Stimulated activated CD8-positive, alpha-beta memory T cell treated with anti-CD3 and anti-CD28 coated beads, Interleukin-2, amount 100 ng/mL, for 1 hour (primary cell): ENCODE measurements at places on chromosomes 5 and 9.

GRCh38 chr5:154025951-154026350 lies 12.8 kb downstream of the FAM114A2 start:
- DNase-seq, result no peak

GRCh38 chr5:159208514-159209437 lies 577 bp downstream of the RNF145 start:
- DNase-seq, result no peak

DNA sequence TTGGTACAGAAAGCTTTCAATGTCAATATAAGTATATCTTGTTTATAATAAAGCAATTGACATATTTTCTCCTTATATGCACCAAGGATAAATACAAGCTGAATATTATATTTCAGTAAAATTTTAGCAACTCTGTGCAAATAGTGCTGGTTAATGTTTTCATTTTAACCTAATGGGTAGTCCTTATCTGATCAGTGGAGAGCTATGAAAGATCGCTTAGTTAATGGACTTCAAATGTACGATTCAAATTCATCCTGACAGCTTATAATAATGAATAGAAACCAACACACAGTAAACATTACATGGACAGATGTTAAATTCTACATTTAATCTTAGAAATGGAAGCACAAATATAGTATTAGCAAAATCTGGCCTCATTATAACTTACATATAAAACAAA lies 1495.2 kb upstream of the C9orf72 start:
- no peak for DNase-seq

DNA sequence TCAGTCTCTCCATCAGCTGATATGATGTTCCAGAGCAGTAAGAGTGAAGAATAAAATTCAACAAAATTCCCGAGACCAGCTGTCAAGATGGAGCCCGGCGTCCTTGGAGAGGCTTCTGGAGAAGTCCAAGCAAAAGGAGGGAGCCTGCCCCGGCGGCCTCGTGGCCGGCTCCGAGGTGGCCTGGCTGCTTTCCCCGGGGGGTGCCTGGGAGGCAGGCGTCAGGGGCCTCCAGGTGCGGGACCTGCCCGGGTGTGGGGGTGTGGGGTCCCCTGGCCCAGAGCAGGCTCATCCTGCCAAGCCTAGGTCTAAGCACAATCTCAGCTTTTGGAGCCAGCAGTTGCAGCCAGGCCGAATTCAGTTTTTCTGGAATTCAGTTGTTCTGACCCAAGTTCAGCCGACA lies 122.6 kb upstream of the IQGAP2 start:
- DNase-seq, result no peak

DNA sequence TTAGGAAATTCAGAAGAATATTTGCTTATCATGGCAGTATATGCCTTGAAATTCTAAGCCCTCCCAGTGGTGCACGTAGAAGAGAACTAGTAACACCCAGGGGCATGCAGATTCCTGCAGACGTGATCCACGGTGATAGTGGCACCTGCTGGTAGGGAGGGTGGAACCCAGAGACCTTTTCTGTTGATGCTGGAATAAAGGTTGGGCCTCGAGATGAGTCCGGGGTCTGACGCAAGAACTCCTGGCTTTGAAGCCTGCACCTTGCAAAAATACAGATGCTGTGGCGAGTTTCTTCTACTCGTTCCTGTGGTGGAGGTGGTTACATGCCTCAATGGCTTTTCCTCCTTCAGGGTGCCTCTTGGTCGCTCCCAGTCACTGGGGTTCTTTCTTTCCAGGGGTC lies 39.5 kb upstream of the PHF2 start:
- DNase-seq, result no peak

- DNase-seq, result no peak
Measured at GRCh38 chr9:136769710-136770191, 5.4 kb upstream of the LCN15 start.

DNA sequence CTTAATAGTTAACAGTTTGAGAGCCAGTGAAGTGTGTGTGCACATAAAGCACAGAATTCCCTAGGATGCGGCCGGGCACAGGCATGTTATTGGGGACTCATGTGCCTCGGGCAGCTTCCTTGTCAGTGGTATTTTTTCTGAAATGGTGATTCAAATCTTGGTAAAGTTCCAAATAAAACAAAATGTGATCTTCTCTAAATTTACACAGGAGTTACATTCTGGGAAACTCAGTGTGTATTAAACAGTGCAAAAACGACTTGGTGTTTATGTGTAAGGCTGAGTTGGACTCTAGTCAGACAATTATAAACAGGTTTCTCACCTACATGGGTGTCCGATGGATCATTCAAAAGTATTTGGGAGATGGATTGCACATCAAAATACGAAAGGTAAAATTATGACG lies 48.9 kb downstream of the BOD1 start:
- no peak for DNase-seq

DNA sequence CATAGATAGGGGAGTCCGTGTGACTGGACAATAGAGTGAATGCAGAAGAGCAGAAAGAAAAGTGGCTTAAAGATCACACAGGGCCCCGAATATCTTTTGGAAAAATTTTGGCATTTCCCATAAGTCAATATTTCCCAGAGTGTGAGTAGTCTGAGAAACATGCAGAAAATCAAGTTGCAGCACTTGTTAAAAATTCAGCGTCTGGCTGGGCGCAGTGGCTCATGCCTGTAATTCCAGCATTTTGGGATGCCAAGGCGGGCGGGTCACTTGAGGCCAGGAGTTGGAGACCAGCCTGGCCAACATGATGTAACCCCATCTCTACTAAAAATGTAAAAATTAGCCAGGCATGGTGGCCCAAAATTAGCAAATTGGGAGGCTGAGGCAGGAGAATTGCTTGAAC lies 227.0 kb downstream of the DRD1 start:
- DNase-seq, result no peak

DNA sequence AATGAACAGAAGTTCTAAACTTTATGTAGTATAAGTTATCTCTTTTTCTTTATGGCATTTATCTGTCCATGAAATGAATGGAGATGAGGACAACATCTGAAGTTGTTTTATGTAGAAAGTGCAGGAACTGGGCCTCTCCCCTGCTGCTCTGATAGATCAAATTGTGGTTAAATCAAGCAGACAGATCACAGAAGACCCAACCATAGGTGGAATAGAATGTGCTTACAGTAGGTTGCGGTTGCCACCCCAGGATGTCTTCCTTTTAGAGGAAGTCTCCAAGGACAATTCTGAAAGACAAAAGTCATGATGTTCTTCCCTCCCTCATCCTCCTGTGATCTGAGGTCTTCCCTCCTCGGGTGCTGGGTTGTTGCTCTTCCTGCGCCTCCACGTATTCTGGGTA lies 12.9 kb downstream of the RASGRF2 start:
- no peak for DNase-seq

DNA sequence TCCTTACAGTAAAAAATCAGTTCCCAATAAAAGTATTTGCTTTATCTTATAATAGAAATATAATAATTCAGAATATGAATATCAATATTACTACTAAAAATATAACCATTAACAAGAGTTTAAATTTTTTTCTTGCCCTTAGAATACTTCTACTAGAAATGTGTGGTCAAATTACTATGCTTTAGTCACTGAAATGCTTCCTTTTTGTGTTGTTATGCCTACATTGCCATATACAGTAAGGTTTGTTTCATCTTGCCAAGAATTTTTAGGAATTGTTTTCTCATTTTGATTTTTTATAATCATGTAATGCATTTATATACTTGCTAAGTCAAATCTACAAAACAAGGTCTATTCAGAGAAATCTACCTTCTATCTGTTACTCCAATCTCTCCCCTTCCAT lies 181.7 kb downstream of the CDK5RAP2 start:
- DNase-seq, result no peak

- DNase-seq, result no peak
Measured at GRCh38 chr9:93978551-93978950, 23.4 kb upstream of the BARX1 start.

DNA sequence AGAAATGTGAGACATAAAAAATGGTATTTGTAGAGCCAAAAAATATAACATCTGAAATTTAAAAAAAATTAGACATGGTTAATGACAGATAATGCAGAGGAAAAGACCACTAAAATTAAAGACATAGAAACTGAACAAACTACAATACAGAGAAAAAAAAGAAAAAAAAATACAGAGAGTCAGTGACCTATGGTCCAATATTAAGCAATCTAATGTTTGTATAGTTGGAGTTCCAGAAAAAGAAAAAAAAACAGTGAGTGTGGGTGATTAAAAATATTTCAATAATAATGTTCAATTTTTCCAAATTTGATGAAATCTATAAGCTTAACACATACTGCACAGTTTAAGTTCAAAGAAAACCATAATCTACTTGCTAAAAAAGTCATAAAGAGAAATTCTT lies 207.6 kb downstream of the MPDZ start:
- DNase-seq, result no peak

DNA sequence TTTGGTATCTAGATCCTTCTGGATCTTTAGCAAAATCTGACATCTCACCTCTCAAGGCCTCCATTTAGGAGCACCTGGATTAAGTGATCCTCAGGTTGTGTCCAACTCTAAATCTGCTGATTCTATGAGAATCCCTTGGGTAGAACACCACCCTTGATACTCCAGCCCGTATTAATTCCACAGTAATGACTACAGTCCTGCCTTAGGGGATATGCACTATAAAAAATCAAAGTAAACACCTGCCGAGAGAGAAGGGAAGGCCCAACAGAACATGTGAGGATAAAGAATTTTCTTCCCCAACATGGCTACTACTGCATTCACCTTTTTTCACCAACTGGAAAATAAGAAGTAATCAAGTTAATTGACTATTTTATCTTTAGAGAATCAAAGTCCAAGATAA lies 27.6 kb downstream of the DAP start:
- DNase-seq, result no peak

GRCh38 chr9:19999491-20000057 lies 210.7 kb upstream of the SLC24A2 start:
- DNase-seq, result no peak

DNA sequence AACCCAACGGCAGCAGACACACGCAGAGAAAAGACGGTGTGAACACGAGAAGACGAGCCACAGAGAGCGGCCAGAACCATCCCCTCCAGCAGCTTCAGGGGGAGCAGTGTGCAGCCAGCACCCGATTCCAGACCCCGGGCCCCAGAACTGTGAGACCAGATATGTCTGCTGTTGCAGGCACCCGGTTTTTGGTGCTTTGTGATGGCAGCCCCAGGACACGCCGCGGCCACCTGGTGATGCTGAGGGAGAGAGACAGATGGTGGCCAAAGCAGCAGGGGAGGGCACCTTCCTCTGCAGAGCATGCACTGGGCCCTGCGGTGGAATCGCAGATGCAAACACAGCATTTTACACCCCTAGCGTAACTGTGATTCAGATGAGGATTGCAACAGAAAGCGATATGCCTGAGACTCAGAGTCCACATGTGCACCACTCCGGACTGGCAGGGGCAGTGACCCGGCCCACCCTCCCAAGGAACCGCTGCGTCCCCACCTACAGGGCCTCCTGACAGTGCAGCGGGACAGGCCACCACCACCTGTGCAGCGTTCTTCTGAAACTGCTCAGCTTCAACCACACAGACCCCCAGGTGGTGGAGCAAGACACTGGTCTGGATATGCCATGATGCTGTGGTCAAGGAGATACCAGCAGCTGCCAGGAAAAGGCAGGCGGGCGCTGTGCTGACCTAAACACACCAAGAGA lies 24.0 kb downstream of the ZDHHC11B start:
- DNase-seq, result no peak

- DNase-seq, result no peak
Measured at GRCh38 chr9:97406620-97407177, 5.2 kb upstream of the TDRD7 start.

DNA sequence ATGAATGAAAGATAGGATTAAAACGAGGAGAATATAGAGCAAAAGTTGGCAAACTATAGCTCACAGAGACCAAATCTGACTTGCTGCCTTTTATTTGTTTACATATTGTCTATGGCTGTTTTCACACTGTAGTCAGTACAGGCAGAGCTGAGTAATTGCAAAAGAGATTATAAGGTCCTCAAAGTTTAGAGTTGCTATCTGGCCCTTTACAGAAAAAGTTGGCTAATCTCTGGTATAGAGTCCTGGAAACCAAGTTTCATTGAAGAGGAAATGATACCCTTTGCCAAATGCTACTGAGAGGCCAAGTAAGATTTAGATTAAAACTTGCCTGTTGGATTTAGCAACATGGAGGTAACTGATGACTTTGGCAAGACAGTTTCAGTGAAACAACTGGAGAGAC lies 36.0 kb downstream of the LYRM7 start:
- DNase-seq, result no peak

DNA sequence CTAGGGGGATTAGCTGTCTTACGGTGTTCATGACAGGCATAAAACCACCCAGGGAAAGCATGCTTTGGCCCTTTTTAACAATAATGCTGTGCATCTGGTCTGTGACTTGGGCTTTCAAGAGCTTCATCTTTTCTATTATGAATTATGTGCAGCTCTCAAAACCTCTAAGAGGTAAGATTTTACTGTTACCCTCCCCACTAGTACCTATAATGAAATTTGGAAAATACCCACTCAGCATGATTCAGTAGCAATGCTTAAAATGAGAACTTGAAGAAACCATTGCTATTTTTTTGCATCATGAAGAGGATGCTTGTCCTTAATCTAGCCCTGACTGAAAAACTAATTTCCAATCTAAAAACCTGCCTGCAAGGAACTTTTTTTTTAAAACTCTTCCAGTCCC lies 5.8 kb upstream of the LHFPL2 start:
- DNase-seq, result no peak

GRCh38 chr9:79012561-79012960 lies 559.2 kb upstream of the TLE4 start:
- no peak for DNase-seq

DNA sequence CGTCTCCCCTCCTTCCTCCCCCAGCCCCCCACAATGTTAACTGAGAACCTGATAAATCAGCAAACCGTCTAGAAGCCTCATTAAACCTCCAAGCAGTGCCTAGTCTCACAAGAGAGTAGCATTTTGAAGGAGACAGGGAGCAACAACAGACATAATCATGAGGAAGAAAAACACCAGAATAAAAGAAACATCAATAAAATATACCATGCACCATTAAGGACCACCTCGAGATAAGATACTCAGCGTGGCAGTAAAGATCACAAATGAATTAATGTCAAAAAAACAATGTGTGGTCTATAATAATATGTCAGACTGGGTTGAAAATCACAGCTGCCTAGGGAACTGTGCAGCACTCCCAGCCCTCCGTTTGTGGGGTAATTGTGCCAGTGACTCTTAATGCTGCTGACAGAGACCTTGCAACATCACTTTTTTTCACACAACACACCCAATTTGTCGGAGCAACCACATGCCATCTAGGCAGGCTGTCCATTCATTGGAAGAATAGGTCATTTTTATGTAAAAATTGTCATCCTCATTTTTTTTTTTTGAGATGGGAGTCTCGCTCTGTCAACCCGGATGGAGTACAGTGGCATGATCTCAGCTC lies 450.8 kb upstream of the WWC1 start:
- DNase-seq, result no peak

DNA sequence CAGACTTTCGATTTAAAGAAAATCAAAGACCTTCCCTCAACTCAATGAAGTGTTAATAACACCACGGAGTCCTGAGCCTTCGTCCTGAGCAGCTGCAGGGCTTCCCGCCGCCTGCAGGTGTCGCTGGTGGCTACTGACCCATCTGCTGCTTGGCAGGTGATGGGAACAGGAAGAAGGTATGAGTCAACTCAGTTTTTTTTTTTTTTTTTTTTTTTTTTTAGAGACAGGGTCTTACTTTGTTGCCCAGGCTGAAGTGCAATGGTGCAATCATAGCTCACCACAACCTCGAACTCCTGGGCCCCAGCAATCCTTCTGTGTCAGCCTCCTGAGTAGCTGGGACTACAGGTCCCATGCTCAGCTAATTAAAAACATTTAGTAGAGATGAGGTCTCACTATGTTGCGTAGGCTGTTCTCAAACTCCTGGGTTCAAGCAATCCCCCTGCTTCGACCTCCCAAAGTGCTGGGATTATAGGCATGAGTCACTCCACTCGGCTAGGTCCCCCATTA lies 185.7 kb upstream of the IL12B start:
- peak; percentile 12 for DNase-seq
